ENCODE measurements at places on chromosomes 3 and 15. TPM values are rescaled to one million over a fixed set of nuclear protein-coding genes. Genes with fewer than 3 reads are reported as not detected.

- no peaks in the 10 kb centered on the region for H3K36me3 ChIP-seq
- no peak for DNase-seq
- H3K4me3 ChIP-seq, result no peak overlapping the region
- H3K27me3 ChIP-seq, result peaks cover 8% of the 10 kb centered on the region
- H3K27ac ChIP-seq, result no peak overlapping the region
These were observed 87.3 kb downstream of the SMAD6 start for GRCh38 chr15:66789029-66790025.

DNA sequence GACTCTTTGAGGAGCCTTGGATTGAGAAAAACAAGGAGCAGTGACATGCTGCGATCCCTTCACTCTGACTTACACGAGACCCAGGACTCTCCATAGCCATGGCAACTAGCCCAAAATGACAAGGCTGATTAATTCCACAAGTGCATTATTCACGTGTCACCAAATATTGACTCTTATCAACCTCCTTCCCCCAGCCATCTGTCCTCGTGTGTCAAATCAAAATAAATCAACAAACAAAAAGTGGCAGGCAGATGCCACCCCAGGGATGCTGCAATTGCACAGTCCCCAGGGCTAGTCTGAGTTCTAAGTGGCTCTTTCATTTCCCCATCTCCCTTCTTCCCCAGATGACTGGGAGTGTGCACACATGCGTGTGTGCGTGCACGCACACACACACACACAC lies 104.9 kb downstream of the AQP9 start:
- H3K4me1 ChIP-seq, result no peaks in the 10 kb centered on the region
- no peak overlapping the region for H3K27ac ChIP-seq
- DNase-seq, result no peak
- H3K27me3 ChIP-seq, result no peaks in the 10 kb centered on the region

DNA sequence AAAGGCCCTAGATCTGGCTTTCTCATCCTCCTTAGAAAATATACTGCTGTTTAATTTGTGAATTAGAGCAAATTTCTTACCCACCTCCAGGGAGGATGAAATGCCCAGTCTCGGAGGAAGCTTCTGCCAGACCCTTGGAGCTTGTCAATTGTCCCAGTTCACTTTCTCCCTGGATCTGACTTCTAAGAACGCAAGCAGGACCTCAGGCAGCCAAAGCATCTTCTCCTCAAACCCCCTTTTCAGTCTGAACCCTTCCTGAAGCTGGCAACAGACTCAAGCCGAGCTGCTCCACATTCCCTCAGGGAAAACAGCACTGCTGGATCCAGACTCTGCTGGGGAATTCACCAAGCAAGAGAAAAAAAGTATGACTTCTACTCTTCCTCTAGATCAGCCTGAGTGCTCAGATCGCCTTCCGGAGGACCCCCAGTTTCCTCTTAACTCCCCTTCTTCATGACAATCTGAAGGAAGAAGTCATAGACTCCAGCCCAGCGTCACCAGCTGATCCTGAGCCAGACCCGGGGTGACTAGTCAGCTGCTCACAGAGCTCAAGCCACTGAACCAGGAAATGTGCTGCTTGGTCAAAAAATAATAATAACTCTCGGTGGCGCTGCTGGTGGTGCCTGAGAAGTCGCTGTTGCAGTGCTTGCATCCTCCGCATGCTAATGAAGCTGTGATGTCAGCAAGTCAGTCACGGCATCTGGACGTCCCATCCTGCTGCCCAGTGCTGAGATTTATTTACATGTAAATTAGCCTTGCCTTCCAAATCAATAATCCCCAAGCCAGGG lies at the start of gene PRICKLE2:
Gene PRICKLE2 (minus strand): TSS at position 641 of the 785 bp plus-strand sequence. CDS start 26,539 bp downstream, outside the sequence.
- H3K27ac ChIP-seq, result no peak within 1 kb of the TSS
- DNase-seq, result no peak
- no peaks in the 10 kb centered on the region for H3K4me1 ChIP-seq
- peaks cover 9% of the 10 kb centered on the region for H3K27me3 ChIP-seq
- no peak within 1 kb of the TSS for H3K4me3 ChIP-seq

GOLGA8J gene
- not detected for total RNA-seq

DNA sequence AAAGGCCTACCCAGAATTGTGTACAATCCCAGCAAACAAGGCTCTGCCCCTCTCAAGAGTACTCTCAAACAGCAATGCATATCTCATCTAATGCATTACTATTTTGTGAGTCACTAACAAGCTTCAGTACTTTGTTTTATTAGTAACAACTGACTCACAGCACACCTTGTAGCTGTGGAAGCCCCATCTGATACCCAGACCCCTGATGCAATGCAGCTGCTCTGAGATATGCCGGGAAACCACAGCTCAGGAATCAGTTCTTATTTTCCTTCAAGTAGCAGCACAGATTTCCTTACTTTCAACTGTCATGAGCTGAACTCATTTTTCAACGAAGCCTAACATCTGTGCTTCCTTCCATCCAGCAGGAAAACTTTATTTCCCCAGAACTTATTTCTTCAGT lies 37.8 kb downstream of the CCNL1 start:
- no peaks in the 10 kb centered on the region for H3K36me3 ChIP-seq
- H3K27ac ChIP-seq, result no peak overlapping the region
- no peak overlapping the region for H3K4me3 ChIP-seq
- no peak for DNase-seq

- H3K4me3 ChIP-seq, result no peak overlapping the region
- H3K27ac ChIP-seq, result no peak overlapping the region
- no peaks in the 10 kb centered on the region for H3K4me1 ChIP-seq
- no peaks in the 10 kb centered on the region for H3K27me3 ChIP-seq
These were observed 43.9 kb downstream of the GABRA5 start for GRCh38 chr15:26910715-26911114.

DNA sequence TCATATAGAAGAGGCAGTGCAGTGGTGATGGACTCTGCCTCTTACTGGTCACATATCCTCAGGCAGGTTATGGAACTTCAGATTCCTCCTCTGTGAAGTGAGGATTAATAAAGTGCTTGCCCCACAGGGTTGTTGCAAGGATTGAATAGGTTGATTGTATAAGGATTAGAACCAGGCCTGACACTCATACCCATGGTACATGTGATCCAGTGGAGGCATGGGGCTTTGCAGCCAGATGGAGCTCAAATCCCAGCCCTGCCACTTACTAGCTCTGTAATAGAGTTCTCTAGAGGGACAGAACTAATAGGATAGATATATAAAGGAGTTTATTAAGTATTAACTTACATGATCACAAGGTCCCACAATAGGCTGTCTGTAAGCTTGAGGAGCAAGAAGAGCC lies 184.6 kb upstream of the EIF1B start:
- H3K27ac ChIP-seq, result no peak overlapping the region
- DNase-seq, result no peak
- no peak overlapping the region for H3K4me3 ChIP-seq
- H3K4me1 ChIP-seq, result no peaks in the 10 kb centered on the region
- H3K36me3 ChIP-seq, result no peaks in the 10 kb centered on the region
- H3K27me3 ChIP-seq, result no peaks in the 10 kb centered on the region

TNIK gene
- total RNA-seq, result 75.5 TPM

PRKCD gene
- total RNA-seq, result 21.5 TPM

CAMK2N2 gene
- not detected for total RNA-seq

GRCh38 chr3:115790759-115791158 lies 167.4 kb downstream of the GAP43 start:
- H3K36me3 ChIP-seq, result no peaks in the 10 kb centered on the region
- no peak overlapping the region for H3K27ac ChIP-seq
- DNase-seq, result no peak
- no peaks in the 10 kb centered on the region for H3K27me3 ChIP-seq
- H3K4me1 ChIP-seq, result peaks cover 14% of the 10 kb centered on the region
- no peak overlapping the region for H3K4me3 ChIP-seq

DNA sequence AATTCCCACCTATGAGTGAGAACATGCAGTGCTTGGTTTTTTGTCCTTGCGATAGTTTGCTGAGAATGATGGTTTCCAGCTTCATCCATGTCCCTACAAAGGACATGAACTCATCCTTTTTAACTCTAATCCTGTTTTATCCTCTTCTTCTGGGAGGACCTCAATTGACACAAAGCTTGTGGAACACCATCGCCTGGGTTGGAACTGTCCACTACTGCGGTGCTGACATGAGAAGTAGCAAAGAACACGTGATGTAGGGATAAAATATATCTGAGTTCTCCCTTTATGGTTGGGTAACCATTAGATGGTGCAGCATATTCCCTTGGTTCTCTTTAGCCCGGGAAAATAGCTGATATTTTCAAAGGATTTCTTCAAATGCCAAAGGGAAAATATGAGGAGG lies 105.3 kb upstream of the TOPAZ1 start:
- H3K27ac ChIP-seq, result no peak overlapping the region
- H3K27me3 ChIP-seq, result peaks cover 12% of the 10 kb centered on the region
- no peaks in the 10 kb centered on the region for H3K36me3 ChIP-seq
- H3K4me3 ChIP-seq, result no peak overlapping the region
- H3K4me1 ChIP-seq, result no peaks in the 10 kb centered on the region

GSK3B gene
- total RNA-seq, result 31.2 TPM

TMEM207 gene
- total RNA-seq, result not detected

DNA sequence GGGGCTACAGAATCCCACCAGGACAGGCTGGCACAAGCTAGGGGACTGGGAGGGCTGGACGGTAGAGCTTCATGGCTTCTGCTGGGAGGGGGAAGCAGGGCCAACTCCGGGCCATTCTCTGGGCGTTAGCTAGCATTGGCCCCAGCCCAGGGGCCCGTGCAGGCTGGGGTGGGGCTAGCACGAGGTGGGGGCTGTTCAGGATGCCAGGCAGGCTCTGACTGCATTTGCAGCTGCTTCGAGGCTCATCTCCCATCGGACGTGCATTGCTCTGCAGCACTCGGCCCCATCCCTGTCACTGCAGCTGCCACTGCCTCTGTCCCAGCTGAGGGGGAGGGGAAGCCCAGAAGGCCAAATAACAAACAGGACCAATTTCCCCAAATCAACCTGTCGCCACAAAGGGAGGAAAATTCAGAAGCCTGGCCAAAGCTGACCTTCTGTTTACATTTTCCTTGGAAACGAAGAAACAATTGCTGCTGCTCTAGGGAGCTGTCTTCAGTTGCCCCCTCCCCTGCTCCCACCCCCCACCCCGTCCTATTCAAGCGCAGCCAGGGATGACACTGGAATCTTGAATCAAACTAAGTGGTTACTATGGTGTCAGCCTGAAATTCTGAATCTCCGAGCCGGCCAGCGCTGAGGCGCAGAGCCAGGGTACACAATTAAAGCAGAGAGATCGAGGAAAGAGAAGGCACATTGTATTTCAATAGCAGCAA lies 138.8 kb upstream of the PRR20G start:
- H3K4me3 ChIP-seq, result no peak overlapping the region
- no peaks in the 10 kb centered on the region for H3K36me3 ChIP-seq
- no peak for DNase-seq
- no peaks in the 10 kb centered on the region for H3K4me1 ChIP-seq

DNA sequence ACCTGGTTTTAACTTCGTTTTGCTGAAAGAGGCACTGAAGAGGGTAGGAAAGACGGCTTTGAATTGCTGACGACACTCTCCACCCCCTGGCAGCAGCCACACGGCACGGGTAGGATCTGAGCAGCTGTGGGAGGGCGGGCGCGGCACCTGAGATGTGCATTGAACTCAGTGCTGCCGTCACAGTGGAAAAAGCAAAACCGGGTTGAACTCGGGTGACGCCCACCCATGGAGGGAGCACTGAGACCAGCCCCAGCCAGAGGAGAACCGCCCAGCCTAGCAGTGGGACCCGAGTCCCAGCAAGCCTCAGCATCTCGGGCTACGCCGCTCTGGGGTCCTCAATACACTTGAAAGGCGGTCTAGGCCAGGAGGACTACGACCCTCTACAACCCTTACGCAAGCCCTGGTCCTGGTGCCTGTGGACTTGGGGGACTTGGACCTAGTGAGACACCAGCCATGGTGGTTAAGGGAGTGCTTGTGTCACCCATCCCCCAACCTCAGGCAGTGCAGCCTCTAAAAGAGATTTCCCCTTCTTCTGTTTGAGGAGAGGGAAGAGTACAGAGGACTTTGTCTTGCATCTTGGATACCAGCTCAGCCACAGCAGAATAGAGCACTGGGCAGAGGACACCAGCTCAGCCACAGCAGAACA lies 50.0 kb upstream of the RPL35A start:
- H3K36me3 ChIP-seq, result no peaks in the 10 kb centered on the region
- no peak for DNase-seq
- no peaks in the 10 kb centered on the region for H3K27me3 ChIP-seq
- H3K4me3 ChIP-seq, result no peak overlapping the region

GRCh38 chr3:119630128-119630879 lies 30.1 kb downstream of the POPDC2 start:
- no peak overlapping the region for H3K27ac ChIP-seq
- no peak for DNase-seq
- H3K27me3 ChIP-seq, result peaks cover 5% of the 10 kb centered on the region
- no peaks in the 10 kb centered on the region for H3K36me3 ChIP-seq

DNA sequence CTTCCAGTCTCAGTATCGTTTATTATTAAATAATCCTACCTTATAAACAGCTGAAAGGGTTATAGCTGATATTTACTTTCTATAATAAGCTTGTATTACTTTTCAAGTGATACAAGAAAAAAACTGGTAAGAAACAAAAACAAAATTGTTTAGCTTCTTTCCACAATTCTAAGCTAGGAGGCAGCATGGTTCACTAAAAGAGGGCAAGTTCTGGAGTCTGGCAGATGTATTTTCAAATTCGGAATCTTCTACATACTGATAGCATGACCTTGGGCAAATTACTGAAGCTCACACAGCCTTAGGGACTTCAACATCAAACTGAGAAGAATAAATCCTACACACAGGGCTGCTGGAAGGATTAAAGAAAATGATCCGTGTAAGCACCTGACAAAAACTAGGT lies 15.4 kb downstream of the C15orf62 start:
- H3K27ac ChIP-seq, result no peak overlapping the region
- no peak for DNase-seq
- no peak overlapping the region for H3K4me3 ChIP-seq
- H3K36me3 ChIP-seq, result no peaks in the 10 kb centered on the region
- H3K4me1 ChIP-seq, result peaks cover 26% of the 10 kb centered on the region

CLDN18 gene
- 0.23 TPM for total RNA-seq

EPHB1 gene
- total RNA-seq, result not detected

C15orf62 gene
- 2.8 TPM for total RNA-seq

DNA sequence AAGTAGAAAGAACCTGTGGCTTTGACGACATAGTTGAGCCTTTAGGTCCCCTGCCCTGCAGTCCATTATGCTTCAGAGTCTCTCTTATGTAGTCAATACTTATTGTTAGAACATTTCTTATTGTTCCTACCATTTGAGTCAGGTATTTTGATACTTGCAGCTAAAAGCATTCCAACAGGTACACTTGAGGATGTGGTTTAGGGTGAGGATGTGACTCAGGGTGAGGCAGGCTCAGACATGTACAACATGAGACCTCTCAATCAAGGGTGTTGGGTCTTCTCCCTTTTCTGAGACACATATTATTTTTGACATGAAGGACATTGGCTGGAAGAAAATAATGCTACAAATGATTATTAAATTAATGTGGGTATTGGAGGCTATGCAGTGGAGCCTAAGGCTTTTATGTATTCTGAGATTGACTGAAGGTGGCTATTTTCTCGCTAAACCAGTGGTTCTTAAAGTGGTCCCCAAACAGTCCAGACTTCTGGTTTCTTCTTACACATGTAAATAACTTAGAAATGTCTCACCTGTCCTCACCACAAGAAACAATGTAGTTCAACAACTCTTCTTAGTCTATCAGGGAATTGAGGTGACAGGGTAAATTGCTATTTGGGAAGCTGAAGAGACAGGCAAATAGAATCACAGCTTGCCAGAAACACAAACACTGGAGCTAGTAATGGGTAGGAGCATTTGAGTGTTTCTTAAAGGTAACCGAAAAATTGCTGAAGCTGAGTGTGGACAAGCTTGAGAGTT lies 135.5 kb upstream of the ZPLD1 start:
- H3K27me3 ChIP-seq, result no peaks in the 10 kb centered on the region
- H3K27ac ChIP-seq, result no peak overlapping the region
- H3K4me3 ChIP-seq, result no peak overlapping the region
- no peaks in the 10 kb centered on the region for H3K4me1 ChIP-seq
- no peaks in the 10 kb centered on the region for H3K36me3 ChIP-seq

All from T-cell (primary cell).